ENCODE measurements at places on chromosomes 12 and 14.

DNA sequence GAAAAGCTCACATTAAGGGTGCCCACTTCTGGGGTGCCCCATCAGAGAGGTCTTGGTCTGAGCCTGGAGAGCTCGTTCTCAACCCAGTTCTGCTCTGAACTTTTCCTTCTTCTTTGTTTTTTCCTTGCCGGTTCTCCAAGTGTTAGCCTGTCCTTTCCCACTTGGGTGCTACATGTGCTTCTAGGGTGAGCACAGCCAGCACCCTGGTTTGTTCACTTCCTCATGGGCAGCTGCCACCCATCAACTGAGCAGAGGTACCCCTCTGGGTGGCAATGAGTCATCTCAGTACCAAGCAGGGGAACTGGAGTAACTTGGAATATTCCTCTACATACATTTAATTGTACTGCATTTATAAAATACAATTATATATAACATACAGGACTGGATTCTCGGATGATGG is 3.9 kb upstream of the SYNE3 start:
- no peak for DNase-seq

DNA sequence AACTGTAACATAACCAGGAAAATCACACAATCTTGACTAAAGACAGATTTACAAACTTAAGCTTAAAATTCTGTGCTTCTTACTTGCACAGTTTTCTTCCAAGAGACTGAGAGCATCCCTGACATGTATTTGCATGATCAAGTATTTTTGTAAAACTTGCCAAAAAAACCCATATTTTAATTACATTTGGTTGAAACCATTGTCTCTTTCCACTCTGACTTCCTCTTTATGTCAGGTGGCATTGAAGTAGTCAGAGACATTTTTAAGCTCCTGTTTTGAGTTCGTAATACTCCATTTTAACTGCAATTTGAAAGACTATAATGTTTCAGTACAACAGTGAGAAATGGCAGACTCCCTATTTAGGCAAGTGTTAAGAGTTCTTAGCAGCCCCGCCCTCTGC is 103.6 kb downstream of the ATXN7L3B start:
- DNase-seq = no peak

DNA sequence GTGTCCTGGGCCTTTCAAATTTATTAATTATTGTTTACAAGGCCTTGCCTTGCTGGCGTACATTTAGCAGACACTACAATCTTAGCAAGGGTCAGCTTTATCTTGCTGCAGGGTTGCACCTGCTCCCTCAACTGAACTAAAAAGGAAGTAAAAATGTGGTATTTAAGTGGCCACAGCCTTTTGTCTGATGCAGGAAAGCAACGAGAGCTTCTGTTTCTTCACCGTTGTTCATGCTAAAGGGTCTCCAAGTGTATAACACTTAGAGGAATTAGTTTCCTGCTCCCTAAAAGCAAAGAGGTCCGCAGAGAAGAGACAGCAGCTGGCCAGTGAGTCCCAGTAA is 62.8 kb upstream of the EGLN3 start:
- DNase-seq = no peak

DNA sequence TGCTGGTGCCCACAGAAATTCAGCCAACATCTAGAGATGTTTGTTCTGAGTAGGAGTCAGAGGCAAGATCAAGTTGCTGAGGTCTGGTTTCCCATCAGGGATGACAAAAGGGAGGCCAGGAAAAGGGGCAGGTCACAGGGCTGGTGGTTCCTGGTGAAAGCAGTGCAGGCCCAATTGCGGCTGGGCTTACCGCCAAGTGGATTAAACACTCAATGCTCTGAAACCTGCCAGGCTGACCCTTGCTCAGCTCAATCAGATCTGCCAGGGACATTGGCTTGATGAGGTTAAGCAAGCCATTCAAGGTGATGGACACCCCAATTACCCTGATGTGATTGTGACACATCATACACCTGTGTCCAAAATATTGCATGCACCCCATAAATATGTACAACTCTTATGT is 5.5 kb upstream of the OAS1 start:
- no peak for DNase-seq

- no peak for DNase-seq
Measured at GRCh38 chr12:105922670-105923102, 216.1 kb downstream of the NUAK1 start.

- no peak for DNase-seq
Measured at GRCh38 chr12:3389986-3390385, 101.0 kb upstream of the PRMT8 start.

DNA sequence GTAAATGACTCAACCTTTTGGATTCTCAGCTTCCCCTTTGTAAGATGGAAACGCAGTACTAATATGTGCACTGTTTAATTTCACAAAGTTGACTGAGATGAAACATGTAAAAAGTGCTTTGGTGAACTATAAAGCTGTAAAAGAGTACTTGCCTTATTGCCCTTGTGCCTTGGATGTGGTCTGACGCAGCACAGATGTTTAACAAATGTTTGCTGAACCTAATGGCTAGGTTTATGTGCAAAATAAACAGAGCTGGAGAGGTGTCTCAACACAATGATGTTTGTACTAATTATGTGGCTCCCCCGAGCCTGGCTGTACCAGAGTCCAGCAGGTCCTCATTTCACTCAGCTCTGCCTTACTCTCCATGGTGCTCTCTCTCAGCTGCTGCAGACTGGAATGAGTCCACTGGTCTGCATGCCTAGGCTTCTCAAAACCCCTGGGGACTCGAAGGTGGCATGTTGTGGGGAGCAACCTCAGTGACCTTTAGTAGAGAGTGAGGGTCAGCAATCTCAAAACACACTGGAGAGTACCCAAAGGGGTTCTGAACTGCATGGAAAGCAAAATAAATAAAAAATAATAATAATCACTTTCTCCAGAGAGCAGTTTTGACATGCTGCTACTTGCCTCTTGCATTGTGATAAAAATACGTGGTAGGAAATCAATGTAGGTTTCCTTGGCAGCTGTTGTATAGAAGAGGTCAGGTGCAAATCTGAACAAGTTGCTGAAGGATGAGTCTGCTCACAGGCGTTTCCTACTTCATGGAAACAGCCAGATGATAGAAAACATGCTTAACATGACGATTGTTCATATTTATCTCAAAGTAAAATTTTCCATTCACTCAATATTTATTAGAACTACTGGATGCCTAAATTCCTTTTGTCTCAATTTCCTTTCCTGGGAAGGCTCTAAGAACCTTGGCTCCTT is 8.5 kb upstream of the AMIGO2 start:
- no peak for DNase-seq

GRCh38 chr12:131564845-131565244 is 146.0 kb upstream of the SFSWAP start:
- DNase-seq = no peak

DNA sequence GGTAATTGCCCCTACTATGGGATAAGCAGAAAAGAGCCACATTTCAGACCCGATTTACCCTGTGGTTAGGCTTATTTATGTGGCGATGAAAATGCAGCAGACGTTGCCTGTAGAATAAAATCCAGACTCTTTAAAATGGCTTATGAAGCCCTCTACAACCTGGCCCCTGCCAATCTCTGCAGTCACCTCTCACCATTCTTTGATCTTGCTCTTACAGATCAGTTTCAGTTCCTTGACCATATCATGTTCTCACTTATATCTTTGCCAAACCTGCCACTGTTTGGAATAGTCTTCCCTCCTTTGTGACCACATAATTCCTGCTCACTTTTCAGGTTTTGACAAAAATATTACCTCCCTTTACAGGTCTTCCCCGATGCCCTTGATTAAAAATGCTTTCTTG is 264.3 kb upstream of the GARIN6 start:
- no peak for DNase-seq

- DNase-seq = no peak
Measured at GRCh38 chr12:106214571-106214970, 33.2 kb downstream of the CKAP4 start.

GRCh38 chr12:77720258-77720657 is 110.4 kb upstream of the NAV3 start:
- DNase-seq = no peak

GRCh38 chr12:53676656-53677015 is 753 bp upstream of the ATP5MC2 start:
- peak; percentile 60 for DNase-seq

- no peak for DNase-seq
Measured at GRCh38 chr12:15165012-15165659, 56.1 kb downstream of the RERG start.

DNA sequence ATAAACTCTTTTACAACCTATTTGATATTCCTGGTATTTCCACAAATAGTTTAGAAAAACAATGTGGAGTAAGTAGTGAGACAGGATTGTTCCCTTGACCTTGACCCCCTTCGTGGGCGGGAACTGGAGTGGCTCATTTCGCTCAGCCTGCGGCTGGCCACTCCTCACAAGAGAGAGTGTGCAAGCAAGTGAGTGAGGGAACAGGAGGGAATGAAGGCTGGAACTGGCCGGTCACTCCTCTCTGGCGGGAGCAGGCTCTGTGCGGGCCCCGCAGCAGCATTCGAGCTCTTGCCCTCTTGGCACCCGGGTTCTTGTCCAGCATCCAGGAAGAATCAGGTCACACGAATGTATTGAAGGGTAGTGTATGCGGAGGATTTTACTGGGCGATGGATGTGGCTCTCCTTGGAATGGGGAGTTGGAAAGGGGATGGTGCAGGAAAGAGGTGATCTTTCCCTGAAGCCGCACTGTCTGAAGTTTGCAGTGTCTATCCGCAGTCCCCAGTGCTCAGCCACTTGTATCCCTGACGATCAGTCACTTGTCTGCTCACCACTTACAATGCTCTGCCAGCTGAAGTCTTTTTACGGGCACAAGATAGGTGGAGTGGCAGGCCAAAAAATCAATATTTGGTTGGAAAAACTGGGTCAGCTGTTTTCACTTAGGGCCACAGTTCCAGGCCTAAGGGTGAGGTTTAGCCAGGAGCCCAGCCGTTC is 28.0 kb upstream of the TXNRD1 start:
- no peak for DNase-seq

DNA sequence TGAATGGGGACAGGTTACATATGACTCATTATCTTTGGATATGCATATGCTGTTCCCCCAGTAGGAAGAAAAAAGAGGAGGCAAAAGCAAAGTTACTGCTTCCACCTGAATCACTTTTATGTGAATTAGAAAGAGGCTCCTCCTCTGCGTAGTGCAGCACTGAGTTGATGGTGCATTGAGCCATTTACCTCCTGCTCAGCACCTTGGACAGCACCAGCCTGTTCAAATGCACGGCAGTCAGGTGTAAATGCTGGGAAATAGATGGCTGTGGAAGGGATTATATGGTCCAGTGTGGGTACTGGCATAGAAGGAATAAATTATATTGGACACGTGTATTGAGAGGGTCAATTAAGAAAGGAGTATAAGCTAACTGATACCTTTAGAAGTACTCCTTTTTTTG is 541.9 kb upstream of the SEL1L start:
- DNase-seq = no peak

DNA sequence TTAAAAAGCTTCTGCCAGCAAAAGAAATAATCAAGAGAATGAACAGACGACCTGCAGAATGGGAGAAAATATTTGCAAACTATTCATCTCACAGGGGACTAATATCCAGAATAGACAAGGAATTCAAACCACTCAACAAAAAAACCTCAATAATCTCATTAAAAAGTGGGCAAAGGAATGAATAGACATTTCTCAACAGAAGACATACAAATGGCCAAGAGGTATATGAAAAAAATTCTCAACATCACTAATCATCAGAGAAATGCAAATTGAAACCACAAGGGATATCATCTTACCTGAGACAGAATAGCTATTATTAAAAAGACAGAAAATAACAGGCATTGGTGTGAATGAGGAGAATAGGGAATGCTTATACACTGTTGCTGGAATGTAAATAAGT is 270.0 kb downstream of the DACT1 start:
- no peak for DNase-seq

- DNase-seq = no peak
Measured at GRCh38 chr14:93132472-93133065, 16.8 kb upstream of the ITPK1 start.

- no peak for DNase-seq
Measured at GRCh38 chr12:111991946-111992345, 21.0 kb downstream of the TMEM116 start.

DNA sequence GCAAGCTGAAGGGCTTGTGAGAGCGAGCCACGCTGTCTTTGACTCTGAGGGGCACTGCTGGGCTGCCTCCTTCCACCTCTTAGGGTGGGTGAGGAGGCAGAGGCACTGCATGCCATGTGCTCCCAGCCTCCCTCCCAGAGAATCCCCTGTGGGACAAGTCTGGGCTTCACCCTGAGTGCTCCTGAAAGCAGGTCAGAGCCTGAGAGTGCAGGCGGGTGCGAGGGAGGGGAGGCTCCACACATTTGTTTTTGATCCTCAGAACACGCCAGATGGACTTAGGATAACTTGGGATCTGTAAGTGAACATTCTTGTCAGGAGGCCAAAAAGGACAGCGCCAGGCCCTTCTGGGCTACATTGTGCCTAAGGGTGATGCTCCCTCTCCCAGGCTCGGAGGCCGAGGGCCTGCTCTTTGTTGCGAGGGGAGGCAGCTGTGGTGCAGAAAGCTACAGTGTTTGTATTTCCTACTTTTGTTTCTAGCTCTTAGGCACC is 155.4 kb downstream of the TMX1 start:
- DNase-seq = no peak

DNA sequence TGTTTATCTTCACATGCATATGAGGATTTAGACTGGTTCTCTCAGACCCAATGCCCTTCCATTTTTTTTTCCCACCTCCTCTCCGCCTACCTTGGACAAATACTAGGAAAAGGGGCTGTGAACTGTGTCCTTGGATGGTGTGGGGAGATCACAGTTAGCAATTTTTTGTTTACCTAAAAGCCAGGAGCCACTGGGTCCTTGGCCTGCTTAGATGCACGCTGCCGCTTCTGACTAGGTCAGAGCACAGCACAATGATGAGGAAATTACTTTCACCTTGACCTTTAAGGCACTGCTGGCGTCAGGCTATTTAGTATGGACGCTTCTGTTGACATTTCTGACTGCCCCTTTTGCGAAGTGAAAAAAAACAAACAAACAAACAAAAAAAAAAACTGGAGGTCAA is 1.9 kb downstream of the CCDC38 start:
- DNase-seq = no peak

- DNase-seq = no peak
Measured at GRCh38 chr14:61894452-61895077, 132.3 kb downstream of the SNAPC1 start.

- no peak for DNase-seq
Measured at GRCh38 chr12:12839873-12840579, 26.9 kb downstream of the DDX47 start.

- no peak for DNase-seq
Measured at GRCh38 chr12:110531741-110532333, 29.7 kb downstream of the RAD9B start.

- DNase-seq = no peak
Measured at GRCh38 chr12:45446013-45446412, 230.1 kb downstream of the ANO6 start.

DNA sequence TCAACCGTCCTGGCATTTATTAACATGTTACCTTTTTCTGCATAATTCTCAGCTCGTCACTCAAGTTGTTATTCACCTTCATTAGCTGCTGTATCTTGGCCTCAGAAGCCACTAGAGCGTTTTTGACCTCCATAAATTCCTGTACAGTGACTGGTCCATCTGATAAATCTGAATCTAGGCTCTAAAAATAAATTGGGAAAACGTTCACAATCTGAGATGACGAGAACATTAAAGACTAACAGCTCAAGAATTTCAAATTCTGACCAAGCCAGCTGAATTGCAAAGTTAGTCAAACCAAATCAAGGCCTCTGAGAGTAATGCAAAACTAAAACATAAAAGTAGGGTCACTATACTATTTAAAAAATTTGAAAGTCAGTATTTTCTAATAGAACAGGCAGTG is 45.0 kb downstream of the GIT2 start:
- DNase-seq = no peak

Measured in amygdala (tissue), 56 donors.